Glutamatergic neuron (in vitro differentiated cells): ENCODE measurements at places on chromosomes 7 and 10. TPM values are rescaled to one million over a fixed set of nuclear protein-coding genes. Genes with fewer than 3 reads are reported as not detected.
A peak's percentile ranks its signal among the peaks of the same experiment; 100 is the strongest.

The RPS24 gene
- total RNA-seq = 691 TPM

DNA sequence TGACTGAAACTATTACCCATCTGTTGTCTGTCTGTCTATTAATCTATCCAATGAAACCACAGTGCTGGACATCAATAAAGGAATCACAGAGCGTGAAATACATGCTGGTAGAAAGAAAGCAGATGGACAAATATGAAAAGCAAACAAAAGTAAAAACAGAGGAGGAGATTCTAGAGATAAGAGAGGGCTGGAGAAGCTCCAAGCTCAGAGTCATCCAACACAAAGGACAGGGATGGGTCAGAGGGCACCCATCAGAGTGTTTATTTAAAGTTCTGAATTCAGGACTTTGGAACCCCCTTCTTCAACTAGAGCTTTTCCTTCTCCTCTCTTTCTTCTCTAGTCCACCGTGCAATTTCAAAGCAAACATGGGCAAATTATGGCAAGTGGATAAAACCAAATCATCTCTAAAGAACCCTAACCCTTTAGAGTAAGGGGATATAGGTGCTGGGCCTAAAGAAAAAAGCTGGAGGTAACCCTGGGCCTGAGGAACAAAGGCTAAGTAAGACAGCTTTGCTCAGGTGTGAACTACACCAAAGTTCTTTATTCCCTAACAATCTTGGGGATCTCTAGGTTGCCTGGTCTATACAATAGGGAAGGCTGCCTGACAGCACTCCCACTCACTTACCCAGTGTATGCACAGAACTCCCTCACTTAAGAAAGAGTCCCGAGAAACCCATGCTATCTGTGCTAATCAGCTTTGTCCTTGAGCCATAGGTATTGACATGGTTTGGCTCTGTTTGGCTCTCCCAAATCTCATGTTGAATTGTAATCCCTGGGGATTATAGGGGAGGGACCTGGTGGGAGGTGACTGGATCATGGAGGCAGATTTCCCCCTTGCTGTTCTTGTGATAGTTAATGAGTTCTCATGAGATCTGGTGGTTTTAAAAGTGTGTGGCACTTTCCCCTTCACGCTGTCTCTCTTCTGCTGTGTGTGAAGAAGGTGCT lies 97.0 kb downstream of the BAMBI start:
- no peak for DNase-seq
- peaks cover 4% of the 10 kb centered on the region for H3K27me3 ChIP-seq
- no peak overlapping the region for H3K4me3 ChIP-seq
- H3K27ac ChIP-seq = no peak overlapping the region

DNA sequence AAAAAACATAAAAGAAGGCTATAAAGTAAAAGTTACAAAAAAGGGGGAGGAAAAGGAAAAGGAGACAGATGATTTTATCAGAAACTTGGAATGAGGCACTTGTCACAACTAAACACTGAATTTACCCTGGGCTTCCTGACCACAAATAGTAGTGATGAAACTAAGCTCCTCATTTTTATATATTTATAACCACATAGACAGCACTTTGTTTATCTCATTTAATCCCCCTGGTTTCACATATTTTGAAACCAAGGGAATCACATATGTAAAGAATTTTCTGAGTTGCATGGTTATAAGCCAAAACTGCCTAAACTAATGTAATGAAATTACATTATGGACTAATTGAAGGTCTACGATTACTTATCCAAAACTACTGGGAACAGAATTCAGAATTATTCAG lies 39.6 kb upstream of the MET start:
- H3K4me3 ChIP-seq = no peak overlapping the region
- H3K36me3 ChIP-seq = no peaks in the 10 kb centered on the region
- no peak overlapping the region for H3K27ac ChIP-seq
- peaks cover 5% of the 10 kb centered on the region for H3K4me1 ChIP-seq
- DNase-seq = no peak

The PRPS1L1 gene
- not detected for total RNA-seq

DNA sequence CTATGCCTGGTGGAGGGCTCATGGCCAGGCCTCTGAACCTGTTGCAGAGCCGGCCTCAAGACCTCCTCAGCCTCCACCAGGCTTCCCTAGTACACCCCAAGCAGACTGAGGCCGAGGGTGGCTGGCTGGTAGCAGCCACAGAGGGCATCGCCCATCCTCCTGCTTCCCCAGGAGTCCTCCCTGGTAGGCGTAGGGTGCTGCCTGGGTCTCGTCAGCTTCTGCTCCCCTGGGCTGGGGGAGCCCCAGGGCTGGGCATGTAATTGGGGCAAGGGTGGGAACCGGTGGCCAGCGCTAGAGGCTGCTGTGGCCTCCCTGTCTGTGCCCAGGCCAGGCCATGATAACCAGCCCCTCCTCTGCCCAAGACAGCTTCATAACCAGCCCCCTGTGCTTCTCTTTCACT lies 32.6 kb downstream of the TBATA start:
- no peak overlapping the region for H3K4me3 ChIP-seq
- H3K27me3 ChIP-seq = peaks cover 2% of the 10 kb centered on the region
- no peak overlapping the region for H3K27ac ChIP-seq

DNA sequence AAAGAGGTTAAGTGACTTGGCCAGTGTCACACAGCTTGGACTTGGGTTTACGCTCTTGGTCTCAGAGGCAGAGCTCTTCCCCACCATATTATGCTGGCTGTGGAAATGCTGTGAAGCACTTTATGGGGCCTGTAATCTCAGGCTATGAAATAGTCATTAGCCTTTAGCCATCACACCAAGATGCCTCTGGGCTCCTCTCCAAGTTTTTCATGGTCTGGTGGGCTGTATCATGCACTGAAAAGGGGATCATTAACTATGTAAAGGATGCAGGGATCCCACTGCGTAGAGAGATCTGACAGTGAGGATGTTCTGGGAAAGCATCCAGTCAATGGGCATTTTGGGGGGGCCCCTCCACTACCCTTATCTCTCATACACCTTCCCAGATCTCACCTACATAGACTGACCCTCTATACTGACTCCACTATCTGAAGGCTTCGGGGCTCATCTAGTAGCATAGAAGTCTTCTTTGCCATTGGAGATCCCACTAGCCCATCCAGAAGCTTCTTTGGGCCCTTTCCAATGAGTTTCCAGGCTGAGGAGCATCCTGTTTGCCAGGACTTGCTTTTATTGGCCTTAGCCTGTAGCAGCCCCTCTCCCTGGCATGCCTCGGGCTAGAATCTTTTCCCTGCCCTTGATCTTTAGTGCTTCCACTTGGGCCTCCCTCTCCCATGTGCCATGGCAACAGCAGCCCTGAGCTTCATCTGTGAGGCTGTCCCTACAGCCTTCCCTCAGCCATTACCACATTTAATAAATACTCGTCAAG lies 19.6 kb downstream of the FRMPD2 start:
- no peak for DNase-seq
- no peaks in the 10 kb centered on the region for H3K27me3 ChIP-seq

GRCh38 chr10:30027057-30028005 lies 32.1 kb downstream of the JCAD start:
- no peaks in the 10 kb centered on the region for H3K4me1 ChIP-seq
- no peak overlapping the region for H3K27ac ChIP-seq
- no peak for DNase-seq
- peaks cover 1% of the 10 kb centered on the region for H3K27me3 ChIP-seq
- H3K36me3 ChIP-seq = no peaks in the 10 kb centered on the region

DNA sequence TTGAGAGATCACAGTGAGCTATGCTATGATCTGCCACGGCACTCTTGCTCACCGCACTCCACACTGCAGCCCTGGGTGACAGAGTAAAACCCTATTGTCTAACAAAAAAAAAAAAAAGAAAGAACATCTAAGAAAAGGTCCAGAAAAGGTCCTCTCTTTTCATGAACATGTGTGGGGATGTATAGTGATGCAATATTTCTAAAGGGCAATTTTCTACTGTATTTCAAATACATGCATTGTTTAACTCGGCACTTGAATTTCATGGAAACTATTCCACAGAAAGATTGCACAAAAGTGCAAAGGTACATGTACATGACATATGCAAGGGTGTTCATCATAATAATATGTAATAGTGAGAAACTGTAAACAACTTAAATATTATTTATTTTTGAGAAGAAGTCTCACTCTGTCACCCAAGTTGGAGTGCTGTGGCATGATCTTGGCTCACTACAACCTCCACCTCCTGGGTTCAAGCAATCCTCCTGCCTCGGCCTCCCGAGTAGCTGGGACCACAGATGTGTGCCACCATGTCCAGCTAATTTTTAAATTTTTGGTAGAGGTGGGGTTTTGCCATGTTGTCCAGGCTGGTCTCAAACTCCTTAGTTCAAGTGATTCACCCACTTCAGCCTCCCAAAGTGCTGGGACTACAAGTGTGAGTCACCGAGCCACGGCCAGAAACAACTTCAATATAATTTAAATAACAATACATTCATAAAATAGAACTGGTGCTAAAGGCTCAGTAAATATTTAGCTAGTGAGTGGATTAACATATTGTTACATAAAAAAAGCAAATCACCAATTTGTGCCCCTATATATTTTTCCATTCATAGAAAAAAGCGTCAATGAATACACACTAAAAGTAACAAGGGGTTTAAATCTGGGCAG lies 1.3 kb upstream of the PPRC1 start:
- no peak overlapping the region for H3K27ac ChIP-seq
- H3K4me1 ChIP-seq = peaks cover 16% of the 10 kb centered on the region
- DNase-seq = no peak
- peaks cover 7% of the 10 kb centered on the region for H3K27me3 ChIP-seq

DNA sequence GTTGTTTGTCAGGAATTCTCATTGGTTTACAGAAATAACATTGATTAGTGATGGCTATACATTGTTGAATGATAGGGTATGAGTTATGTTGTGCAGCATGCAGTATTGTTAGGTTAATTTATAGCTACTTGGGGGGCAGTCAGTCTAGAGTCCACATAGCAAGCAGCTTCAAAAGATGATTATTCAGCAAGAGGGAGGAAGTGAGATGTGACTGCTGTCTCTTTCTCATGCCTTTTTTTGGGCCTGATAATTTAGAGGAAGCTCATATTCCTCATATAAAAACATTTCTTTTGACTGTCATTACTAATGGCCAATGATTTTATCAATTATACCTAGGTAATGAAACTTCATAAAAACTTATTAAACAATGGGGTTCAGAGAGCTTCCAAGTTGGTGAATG lies 3.4 kb upstream of the TBRG4 start:
- H3K27me3 ChIP-seq = peaks cover 18% of the 10 kb centered on the region
- no peak overlapping the region for H3K4me3 ChIP-seq
- H3K4me1 ChIP-seq = peaks cover 2% of the 10 kb centered on the region
- no peak for DNase-seq
- H3K27ac ChIP-seq = no peak overlapping the region
- no peaks in the 10 kb centered on the region for H3K36me3 ChIP-seq

GRCh38 chr10:25818751-25819150 lies 115.3 kb upstream of the MYO3A start:
- H3K27me3 ChIP-seq = no peaks in the 10 kb centered on the region
- H3K36me3 ChIP-seq = no peaks in the 10 kb centered on the region
- H3K4me1 ChIP-seq = no peaks in the 10 kb centered on the region
- no peak overlapping the region for H3K27ac ChIP-seq
- no peak for DNase-seq
- no peak overlapping the region for H3K4me3 ChIP-seq

GRCh38 chr7:101373812-101374614 lies 11.3 kb downstream of the COL26A1 start:
- peak; percentile 24 for DNase-seq
- H3K36me3 ChIP-seq = peaks cover 4% of the 10 kb centered on the region
- peaks cover 15% of the 10 kb centered on the region for H3K4me1 ChIP-seq
- peaks cover 2% of the 10 kb centered on the region for H3K27me3 ChIP-seq

DNA sequence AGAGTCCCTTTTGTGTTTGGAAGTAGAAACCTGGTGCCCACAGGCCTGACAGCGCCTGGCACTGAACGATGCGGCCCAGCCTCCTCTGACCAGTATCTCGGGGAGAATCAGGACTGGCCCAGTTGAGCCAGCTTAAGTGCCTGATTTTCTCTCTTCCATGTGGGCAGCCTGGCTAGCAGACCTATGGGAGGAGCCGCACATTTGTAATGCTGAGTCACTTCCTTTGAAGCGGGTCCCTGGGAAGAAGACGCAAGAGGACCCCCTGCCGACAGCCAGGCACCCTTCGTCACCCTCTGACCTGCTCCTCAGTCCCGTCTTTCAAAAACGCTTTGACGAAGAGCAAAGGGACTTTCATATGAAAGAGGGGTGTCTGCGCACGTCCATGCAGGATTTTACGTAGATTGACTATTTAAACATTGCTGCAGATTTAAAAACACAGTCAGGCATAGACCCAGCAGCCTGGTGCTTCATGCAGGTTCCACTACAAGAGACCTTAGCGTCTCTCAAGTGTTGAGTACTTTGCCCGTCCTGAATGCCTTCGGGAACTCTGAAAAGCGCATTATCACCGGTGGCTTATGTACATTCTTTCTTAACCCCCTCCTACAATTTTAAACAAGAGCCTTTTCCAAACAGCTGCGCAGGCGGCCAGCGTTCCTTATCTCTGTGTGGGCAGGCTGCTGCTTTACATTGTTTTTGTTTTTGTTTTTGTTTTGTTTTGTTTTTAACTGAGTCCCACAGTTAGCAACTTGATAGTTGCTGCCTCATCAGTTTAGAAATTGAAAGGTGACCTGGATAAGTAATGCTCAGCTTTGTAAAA lies 36.5 kb upstream of the AP5Z1 start:
- no peak for DNase-seq
- H3K36me3 ChIP-seq = no peaks in the 10 kb centered on the region
- no peak overlapping the region for H3K4me3 ChIP-seq
- peaks cover 19% of the 10 kb centered on the region for H3K4me1 ChIP-seq

- no peak overlapping the region for H3K27ac ChIP-seq
- peaks cover 2% of the 10 kb centered on the region for H3K4me1 ChIP-seq
- no peak for DNase-seq
- peaks cover 4% of the 10 kb centered on the region for H3K36me3 ChIP-seq
Observed at GRCh38 chr7:93018716-93019115, 99.1 kb downstream of the SAMD9 start.

The ADIRF gene
- total RNA-seq = not detected

- H3K4me1 ChIP-seq = peaks cover 6% of the 10 kb centered on the region
- no peak overlapping the region for H3K27ac ChIP-seq
- H3K36me3 ChIP-seq = no peaks in the 10 kb centered on the region
- no peaks in the 10 kb centered on the region for H3K27me3 ChIP-seq
- no peak overlapping the region for H3K4me3 ChIP-seq
Observed at GRCh38 chr7:134856091-134856490, 76.7 kb downstream of the CALD1 start.

DNA sequence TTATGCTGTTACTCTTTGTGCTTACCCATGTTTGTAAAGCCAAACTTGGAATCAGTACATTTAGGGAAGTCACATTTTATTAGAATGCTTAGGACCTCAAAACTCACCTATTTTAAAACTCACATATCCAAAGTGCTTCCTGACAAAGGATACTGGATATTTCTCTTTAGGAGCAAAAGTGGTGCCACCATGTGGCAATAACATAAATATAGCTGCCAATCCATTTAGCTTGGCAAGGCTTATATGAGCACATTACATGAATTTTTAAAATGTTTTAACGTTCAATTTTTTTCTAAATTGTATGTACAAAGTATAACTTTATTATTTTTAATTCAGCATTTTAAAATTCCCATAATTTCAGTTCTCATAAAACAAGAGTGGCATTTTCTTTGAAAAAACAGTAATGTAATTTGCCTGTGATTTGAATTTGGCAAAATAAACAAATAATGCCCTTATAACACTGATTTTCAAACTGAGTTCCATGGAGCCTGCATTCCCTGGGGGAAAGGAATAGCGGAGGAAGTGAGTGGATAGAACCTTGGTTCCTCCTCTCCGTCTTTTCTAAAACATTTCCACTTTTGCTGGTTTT lies 75.4 kb downstream of the HDAC9 start:
- no peak for DNase-seq
- H3K4me1 ChIP-seq = peaks cover 28% of the 10 kb centered on the region
- peak overlapping the region; percentile 62 for H3K27ac ChIP-seq

The CYP3A7 gene
- total RNA-seq = not detected

- peaks cover 34% of the 10 kb centered on the region for H3K4me1 ChIP-seq
- H3K36me3 ChIP-seq = peaks cover 13% of the 10 kb centered on the region
- no peak for DNase-seq
- H3K27me3 ChIP-seq = peaks cover 26% of the 10 kb centered on the region
- no peak overlapping the region for H3K4me3 ChIP-seq
Observed at GRCh38 chr10:122237331-122237990, 33.6 kb upstream of the BTBD16 start.
